ENCODE measurements at places on chromosomes 2 and 18.
A peak's percentile ranks its signal among the peaks of the same experiment; 100 is the strongest.

- peak; percentile 59 for DNase-seq
Observed at GRCh38 chr2:59167514-59167913, 926.4 kb upstream of the FANCL start.

GRCh38 chr2:169572189-169572588 is 1.5 kb downstream of the FASTKD1 start:
- no peak for DNase-seq

DNA sequence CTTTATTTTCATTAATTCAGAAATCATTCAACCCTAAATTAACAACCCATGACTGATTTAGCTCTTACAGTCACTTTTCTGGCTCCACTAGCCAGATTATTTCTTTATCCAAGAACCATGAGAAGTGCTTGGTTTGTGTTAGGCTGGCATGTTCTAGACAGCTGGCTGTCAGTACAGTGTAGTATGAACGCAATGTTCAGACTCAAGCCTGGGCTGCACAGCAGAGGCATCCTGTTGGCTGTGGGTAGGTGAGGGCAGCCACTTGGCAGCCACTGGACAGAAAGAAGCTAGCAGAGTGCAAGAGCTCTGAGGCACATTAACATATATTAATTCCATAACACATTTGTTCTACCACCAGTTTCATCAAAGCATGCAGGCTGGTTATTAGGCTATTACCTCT is 522.9 kb upstream of the FSHR start:
- DNase-seq: no peak

- peak; percentile 62 for DNase-seq
Observed at GRCh38 chr2:124283096-124283495, 258.0 kb downstream of the CNTNAP5 start.

DNA sequence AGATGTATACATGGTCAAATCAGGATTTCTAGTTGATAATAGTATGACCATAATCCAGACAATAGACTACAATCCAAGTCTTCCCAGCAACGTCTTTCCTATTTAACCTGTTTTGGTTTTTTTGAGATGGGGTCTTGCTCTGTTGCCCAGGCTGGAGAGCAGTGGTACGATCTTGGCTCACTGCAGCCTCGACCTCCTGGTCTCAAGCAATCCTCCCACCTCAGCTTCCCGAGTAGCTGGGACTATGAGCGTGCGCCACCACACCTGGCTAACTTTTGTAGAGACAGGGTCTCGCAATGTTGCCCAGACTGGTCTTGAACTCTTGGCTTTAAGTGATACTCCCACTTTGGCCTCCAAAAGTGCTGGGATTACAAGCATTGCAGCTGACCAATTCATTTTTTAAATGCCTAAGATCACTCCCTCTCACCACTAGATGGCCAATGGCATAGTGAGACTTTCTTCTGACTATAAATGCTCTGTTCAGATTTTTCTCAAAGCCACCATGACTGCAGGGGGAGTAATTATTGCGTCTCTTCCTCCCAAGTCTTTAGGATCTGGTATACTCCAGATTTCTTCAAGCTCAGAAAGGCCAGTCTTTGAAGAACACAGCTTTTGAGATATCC is 47.6 kb downstream of the HNRNPLL start:
- DNase-seq: no peak

GRCh38 chr2:157751462-157752058 is 122.9 kb upstream of the ACVR1C start:
- peak; percentile 88 for DNase-seq

GRCh38 chr2:4181062-4181461 is 477.7 kb downstream of the DCDC2C start:
- DNase-seq: no peak

- DNase-seq: no peak
Observed at GRCh38 chr18:55314031-55314430, 274.0 kb downstream of the TCF4 start.

- no peak for DNase-seq
Observed at GRCh38 chr2:112195167-112195766, 57.1 kb downstream of the FBLN7 start.

- no peak for DNase-seq
Observed at GRCh38 chr2:179636100-179636980, 225.1 kb downstream of the ZNF385B start.

DNA sequence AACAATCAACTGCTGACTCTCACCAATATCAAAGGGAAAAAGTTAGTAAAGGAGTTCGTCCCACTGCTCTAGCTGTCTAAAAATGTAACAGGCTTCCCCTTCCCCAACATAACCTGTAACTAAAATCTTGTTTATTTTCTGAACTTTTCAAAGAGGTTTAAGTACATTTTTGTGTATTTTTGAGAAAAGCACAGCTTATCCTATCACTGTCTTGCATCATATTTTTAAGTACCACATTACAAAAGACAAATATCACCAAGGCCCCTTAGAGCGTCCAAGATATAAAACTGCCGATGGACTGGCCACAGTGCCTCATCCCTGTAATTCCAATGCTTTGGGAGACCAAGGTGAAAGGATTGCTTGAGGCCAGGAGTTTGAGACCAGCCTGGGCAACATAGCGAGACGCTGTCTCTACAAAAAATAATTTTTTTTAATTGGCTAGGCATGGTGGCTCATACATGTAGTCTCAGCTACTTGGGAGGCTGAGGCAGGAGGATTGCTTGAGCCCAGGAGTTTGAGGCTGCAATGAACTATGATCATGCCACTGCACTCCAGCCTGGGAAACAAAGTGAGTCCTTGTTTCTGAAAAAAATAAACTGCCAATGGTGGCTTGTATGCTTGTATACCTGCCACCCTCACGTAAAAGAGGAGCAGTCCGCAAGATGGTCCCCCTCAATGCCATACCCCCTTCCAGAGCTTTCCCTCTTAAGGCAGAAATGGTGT is 21.2 kb upstream of the LAPTM4A start:
- no peak for DNase-seq

DNA sequence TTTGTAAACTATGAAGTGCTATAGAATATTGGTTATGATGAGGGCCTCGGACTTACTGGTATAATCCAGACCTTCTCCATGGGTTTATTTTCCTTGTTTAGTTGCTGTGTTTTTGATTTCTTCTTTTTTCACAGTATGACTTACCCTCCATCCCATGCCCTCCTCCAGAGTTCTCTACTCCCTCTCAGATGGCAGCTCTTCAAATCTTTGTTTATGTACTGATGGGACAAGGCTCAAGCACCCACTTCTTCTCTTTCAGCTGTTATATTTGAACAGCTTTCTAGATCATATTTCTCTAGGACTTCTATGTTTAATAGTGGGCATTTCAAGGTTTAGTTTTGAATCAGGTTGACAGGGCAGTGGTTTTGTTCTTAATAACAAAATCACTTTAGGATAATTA is 43.9 kb downstream of the CLIP4 start:
- DNase-seq: no peak

DNA sequence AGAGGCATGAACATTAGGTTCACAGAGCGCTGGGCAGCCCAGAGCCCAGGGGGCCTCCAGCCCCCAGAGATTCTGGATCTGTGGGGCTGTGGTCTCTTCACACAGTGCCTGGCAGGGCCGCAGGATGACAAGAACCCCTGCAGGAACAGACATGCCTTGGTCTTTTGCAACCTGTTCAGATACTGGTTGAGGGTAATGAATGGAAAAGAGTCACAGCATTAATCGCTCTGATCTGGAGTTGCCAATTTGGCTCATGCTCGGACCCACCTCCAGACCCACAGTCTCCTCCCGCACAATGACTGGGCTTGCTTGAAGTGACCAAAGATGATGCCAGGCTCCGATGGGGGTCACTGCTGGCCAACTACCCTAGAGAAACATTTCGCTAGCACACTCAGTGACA is 229.4 kb upstream of the SMAD2 start:
- no peak for DNase-seq

- no peak for DNase-seq
Observed at GRCh38 chr2:222883420-222883819, 22.6 kb downstream of the ACSL3 start.

GRCh38 chr2:137939026-137939425 is 25.2 kb upstream of the HNMT start:
- no peak for DNase-seq

GRCh38 chr2:120870467-120870788 is 134.8 kb downstream of the GLI2 start:
- no peak for DNase-seq

- no peak for DNase-seq
Observed at GRCh38 chr2:17482651-17483050, 35.6 kb downstream of the RAD51AP2 start.

DNA sequence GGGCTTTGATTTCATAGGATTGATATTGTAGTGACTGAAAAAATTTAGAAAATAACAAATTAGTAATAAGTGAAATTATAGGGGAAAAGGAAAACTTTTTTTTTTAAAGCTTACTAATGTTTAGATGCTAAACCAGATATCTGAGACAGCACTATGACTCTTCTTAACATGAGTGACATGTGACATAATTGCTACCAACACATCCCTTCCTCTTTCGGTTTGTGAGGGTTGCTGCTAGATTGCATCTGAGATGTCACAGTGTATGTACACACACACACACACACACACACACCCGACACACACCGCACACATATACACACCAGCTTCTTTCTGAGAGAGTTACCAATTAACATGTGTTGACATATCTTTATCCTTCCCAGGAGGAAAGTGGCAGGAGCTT is 18.0 kb downstream of the RAPGEF4 start:
- DNase-seq: no peak

GRCh38 chr2:23157812-23158211 is 227.2 kb upstream of the KLHL29 start:
- no peak for DNase-seq

- peak; percentile 75 for DNase-seq
Observed at GRCh38 chr18:21489119-21489750, 111.3 kb downstream of the ESCO1 start.

- no peak for DNase-seq
Observed at GRCh38 chr2:176595986-176596385, 326.7 kb downstream of the MTX2 start.

GRCh38 chr2:49278141-49278540 is 123.8 kb upstream of the FSHR start:
- DNase-seq: no peak

DNA sequence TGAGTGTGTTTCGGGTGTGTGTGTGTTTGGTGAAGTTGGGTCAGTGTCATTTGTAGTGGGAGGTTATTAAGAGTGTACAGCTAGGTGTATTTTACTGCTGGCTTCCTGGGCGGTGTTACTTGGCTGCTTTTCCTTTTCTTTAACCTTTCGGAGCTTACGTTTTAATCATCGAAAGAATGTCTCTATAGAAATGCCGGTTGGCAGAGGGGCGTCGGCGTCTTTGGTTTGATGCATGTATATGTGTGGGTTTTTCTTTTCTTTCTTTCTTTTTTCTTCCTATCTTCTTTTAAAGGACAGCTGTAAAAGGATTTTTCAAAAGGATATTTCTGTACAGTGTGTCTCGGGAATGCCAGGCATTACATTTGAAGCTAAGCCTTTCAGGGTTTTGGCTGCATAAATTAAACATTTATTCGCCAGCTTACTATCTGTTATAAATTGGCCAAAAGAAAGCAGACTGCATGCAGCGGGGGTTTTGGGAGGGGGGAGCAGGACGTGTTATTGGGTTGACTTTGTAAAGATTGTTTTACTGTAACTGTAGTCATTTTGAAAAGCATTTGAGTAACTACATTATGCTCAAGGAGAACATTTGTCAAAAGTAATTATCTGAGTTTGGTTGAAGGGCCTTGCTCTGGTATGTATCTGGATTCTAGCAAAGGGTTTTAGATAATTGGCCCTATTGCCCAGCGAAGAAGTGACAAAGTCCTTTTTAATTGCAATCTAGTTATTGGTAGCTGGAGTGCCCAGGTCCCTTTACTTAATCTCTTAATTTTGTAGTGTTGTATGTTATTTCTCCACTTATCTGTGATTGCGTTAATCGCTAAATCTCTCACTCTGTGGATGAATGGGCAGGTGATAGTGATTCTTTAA is 1.6 kb downstream of the ASXL3 start:
- peak; percentile 29 for DNase-seq

DNA sequence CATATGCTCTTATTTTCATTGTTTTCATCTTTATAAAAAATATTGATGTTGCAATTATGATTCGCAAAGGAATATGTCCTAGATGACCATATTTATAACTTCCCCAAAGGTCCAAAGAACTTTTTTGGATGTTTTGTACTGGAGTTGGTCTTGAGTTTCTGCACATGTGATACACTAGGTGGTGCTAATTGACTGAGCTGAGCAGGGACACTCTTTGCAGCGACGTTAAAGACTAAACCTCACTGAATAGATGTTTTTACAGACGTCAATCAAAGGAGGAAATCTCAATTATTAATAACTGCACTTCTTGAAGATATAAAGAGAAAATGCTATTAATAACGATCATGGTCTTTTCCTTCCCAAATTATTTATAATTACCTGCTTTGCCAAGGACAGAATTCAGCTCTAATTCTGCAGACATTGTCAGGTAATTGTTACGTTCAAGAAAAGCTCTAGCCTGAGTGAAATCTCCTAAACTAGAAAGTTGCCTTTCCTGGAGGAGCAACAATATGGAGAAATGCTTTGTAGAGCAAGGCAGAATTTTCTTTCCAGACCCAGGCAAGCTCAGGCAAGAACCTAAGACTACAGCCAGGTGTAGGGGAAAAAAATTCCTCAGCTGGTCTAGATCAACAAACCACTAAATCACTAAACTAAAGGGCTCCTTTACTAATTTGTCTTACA is 119.3 kb upstream of the RBBP8 start:
- DNase-seq: peak; percentile 38

- peak; percentile 95 for DNase-seq
Observed at GRCh38 chr2:190469771-190470170, 61.6 kb downstream of the MFSD6 start.

DNA sequence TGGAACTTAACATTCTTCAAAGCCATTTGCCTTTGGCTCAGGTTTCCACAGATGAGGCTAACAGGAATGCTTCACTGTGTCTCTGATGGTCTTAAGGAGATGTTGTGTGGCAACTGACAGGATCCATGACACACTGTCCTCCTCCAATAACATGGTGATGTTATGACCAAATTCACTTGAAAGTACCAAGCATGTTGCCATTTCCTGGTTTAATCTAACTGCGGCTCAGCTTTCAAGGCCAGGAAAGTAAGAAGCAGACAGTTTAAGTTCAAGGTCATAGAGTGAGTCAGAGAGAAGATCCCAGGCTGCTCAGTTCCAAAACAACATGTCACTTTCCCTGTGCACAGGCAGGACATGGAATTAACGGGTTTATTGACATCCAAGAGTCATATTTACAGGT is 513.6 kb downstream of the STK39 start:
- DNase-seq: no peak

DNA sequence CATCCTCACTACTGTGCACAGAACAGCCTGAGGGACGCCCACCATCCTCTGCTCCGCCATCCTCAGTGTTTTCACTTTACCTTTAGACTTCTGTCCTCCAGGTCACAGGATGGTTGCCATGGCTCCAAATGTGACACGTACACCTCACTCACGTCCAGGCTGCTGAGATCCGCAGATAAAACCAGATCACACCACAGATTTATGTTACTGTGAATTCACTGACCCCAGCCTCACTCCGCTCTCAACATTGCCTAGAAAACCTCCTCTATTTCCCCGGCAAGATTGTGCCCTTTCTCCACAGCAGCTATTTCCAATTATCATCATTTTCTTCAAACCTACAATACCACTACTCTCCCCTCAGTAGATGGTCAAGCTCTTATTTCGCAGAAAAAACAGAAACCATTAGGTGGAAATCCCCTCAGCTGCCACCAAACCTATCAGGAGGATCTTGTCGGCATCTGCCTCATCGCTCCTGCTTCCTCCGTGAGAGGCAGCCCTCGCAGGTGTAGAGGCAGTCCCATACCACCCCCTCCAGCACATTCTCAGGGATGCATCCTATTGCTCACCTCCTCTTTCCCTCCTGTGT is 49.8 kb upstream of the SLC1A4 start:
- DNase-seq: no peak

Measured in COR-L47 (cell line).